ENCODE measurements at places on chromosomes 16 and 17.

DNA sequence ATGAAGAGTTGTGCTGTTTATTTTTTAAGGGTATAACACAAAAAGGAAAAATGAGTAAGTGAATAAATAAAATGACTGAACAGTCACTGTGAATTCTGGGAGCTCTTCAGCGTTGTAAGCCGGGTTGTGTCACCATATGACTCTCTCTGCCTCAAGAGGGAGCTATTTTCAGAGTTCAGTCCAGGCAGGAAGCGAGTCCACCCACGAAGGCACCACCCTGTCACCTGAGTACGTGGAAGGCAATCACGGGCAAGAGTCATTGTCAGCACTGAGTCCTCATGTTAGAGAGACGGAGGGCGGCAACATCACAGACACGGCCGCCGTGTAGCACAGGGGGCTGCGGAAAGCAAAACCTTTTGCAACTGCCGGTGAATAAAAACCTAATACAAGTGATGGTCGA, 227.6 kb downstream of the UTP18 start:
- DNase-seq, result no peak

GRCh38 chr17:59832883-59833379, 59.8 kb downstream of the TUBD1 start:
- DNase-seq, result no peak

- DNase-seq, result no peak
These were observed 5.9 kb downstream of the BAHCC1 start for GRCh38 chr17:81400996-81401722.

DNA sequence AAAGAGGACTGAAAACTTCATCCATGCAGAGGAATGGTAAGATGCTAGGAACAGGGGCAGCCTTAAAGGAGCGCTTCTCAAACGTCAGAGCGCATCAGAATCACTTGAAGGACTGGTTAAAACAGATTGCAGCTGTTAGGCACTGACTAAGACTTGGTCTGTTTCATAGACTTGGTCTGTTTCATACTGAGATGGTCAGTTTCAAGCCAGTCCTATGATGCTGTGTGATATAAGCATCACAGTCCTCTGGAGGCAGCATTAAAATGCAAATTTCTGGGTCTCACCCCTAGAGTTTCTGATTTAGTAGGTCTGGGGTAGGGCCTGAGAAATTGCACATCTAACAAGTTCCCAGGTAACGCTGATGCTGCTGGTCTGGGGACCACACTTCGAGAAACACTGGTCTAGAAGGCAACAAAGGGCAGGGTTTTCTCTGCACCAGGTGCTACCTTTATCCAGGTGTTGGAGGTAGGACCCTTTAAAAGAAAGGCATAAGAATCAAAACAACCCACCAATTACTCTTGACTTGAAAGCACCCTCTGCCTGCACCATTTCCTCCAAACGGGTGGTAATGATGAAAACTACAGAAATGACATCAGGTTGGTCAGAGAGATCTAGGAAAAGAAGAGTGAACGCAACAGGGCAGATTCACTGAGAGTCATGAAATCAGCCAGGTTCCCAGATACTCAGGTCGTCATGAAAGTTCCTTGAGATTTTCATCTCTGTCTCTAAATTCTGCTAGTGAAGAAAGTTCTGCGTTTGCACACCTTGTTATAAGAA, 95.0 kb upstream of the RCVRN start:
- no peak for DNase-seq

GRCh38 chr17:66791347-66791746, 43.6 kb upstream of the CACNG5 start:
- no peak for DNase-seq

DNA sequence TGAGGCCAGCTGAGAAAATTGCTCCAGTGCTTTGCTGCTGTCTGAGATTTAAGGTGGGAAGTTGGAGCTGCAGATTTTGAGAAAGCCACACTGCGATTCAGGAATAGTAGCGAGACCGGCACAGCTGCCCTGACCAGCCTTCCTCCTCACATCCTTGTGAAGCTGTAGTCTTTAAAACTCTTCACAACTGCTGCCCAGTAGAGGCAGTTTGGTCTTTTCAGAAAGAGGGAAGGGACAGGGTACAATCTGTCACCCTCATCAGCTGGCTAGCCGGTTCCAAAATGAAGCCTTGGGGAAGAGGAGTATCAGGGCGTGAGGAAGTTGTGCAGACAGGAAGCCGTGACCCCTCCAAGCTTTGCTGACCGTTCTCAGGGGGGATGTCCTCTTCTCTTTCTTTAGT, 195.3 kb downstream of the MSI2 start:
- no peak for DNase-seq

DNA sequence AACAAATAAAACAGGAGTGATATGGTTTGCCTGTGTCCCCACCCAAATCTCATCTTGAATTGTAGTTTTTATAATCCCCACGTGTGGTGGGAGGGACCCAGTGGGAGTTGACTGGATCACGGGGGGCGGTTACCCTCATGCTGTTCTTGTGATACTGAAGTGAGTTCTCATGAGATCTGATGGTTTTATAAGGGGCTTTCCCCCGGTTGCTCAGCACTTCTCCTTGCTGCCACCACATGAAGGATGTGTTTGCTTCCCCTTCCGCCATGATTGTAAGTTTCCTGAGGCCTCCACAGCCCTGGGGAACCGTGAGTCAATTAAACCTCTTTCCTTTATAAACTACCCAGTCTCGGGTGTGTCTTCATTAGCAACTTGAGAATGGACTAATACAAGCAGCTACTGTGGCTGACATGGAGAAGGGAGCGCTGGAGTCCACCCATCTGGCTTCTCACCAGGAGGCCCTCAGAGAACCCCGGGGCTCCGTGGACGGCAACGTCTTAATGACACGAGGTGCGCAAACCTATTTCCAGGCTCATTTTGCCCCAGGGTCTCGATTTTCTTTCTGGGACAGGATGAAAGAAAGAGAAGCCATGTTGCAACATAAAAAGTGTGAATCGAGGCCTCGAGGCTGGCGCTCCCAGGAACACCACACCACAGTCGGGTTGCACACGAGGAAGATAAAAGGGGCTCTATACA, 129.5 kb downstream of the DYNLRB2 start:
- DNase-seq, result no peak

- no peak for DNase-seq
These were observed 8.7 kb downstream of the ATXN1L start for GRCh38 chr16:71854369-71854948.

- DNase-seq, result no peak
These were observed 19.7 kb downstream of the FBXO31 start for GRCh38 chr16:87363771-87364455.

DNA sequence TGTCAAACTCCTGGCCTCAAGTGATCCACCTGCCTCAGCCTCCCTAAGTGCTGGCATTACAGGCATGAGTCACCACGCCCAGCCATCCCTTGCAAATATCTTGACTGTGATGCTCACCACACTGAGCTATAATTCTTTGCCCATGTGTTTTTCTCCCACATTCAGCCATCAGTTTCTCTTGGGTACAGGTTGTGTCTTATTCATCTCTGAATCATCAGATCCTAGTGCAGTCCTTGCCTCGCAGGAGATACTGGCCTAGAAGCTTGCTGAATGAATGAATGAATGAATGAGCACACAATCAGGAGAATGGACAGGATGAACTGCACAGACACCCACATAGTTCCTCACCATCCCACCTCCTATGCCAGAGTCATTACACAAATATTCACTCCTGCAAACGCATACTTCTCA, 24.4 kb upstream of the ETV4 start:
- DNase-seq, result no peak

All from CMK (cell line).